ENCODE measurements at places on chromosomes 7 and 10.
A peak's percentile ranks its signal among the peaks of the same experiment; 100 is the strongest.

- no peak for DNase-seq
These were observed 18.0 kb upstream of the HILPDA start for GRCh38 chr7:128437426-128438332.

- no peak for DNase-seq
These were observed 7.9 kb upstream of the SLK start for GRCh38 chr10:103958996-103959395.

DNA sequence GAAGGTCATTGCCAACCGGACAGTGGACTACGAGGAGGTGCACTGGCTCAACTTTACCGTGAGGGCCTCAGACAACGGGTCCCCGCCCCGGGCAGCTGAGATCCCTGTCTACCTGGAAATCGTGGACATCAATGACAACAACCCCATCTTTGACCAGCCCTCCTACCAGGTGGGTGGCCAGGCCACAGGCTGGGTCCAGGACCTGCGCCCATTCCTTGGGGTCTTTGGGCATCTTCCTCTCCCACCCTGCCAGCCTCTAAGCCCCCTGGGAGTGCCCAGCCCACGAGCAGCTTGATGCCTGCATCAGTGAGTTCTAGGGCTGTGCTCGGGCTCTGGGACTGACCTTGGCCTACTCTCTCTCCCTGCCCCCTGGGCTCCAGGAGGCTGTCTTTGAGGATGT, 25.8 kb upstream of the VSIR start:
- no peak for DNase-seq

- no peak for DNase-seq
These were observed 214.8 kb downstream of the DGKB start for GRCh38 chr7:14687777-14688176.

GRCh38 chr7:115368998-115369397, 447.1 kb downstream of the MDFIC start:
- DNase-seq, result no peak

GRCh38 chr7:101302641-101303101, 18.9 kb downstream of the IFT22 start:
- DNase-seq, result no peak

DNA sequence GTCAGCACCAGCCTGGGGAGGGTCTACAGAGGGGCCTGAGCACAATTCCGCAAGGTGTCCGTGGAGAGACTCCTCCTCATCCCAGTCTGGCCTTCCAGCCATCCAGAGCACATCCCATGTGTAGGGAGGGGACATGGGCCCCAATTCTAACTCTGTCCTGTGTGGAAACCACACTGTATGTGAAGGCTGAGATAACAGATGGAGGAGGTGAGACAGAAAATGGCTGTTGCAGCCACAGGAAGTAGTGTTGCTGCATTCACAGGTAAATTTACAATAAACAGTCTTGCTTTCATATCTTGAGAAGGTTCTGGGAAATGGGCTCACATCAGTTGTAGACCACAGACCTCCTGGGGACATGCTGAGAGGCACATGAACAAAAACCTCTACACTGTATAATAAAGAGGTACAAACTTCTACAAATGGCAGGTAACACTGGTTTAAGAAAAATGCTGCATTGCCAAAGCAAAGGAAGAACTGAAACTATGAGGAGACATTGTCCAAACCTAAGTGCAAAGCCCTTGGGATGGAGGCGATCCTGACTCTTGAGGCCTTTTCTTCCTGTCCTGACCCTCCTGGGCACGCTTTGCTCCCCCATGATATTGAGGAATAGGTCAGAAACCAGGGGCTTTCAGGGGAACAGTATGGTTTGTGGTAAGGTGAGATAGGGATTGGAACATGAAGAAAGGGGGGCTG, 21.6 kb upstream of the GIMAP2 start:
- no peak for DNase-seq

GRCh38 chr7:67655168-67655567, 658.5 kb downstream of the TYW1 start:
- DNase-seq, result no peak

DNA sequence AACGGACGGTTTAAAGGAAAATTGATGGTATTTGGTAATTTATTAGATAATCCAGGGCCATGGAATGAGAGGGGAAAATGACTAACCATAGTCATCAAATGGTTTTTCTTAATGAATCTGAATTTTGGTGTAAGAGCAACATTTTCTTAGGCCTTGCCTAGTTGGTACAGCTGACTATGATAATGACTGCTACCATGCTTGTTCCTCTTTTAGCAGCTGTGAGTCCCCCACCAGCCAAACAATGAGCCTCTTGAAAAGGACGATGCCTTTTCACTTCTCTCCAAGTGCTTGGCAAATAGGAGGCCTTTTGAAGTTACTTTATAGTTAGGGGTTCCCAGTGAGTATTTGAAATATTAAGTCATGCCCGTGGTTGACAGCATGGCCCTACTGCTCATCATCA, 53.0 kb downstream of the TRUB1 start:
- DNase-seq, result no peak

DNA sequence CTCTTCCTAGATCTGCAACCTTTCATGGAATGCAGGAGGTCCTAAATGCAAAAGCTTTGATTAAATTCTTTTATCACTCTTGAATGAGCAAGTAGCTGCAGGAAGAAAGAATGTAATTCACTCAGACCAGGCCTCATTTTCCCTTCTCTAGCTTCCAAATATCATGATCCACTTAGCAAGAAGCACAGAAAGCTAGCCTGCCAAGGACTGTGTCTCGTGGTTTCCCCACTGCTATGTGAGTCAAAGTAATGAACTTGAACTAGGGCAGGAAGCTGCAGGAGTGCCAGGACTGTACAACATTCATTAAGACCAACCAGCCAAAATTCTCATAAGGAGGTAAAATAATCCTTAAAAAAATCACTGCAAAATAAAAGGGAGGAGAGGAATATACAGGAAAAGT, 379.2 kb downstream of the CALN1 start:
- no peak for DNase-seq

DNA sequence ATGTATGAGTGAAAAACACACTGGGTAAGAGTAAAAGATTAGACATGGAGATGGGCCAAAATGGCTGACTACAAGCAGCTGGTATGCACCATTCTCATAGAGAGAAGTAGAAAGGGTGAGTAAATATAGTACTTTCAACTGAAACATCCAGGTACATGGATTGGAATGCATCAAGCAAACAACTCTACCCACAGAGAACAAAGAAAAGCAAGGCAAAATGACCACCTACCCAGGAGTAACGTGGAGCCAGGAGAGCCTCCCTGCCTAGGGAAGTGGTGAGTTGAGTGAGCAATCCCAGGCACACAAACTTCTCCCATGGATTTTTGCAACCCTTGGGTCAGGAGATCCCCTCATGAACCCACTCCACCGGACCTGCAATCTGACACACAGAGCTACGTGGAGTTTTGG, 212.8 kb downstream of the PTN start:
- DNase-seq, result no peak

DNA sequence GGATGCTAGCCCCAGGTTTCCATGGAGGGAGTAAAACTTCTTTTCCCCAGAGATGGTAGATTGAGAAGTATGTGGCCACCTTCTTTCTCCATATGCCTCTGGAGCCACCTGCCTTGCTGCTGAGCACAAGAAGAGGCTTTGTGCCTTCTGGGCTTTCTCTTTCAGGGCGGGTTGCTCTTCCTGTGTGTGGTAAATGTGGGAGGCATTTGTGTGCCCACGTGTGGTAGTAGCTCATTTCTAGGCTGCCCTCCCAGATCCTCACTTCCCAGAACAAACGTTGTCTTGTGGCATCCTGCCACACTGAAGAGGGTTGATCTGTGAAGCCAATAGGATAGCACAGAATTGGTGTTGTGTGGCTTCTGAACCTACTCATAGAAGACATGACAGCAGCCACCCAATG, 342.0 kb upstream of the PODXL start:
- no peak for DNase-seq

- peak; percentile 41 for DNase-seq
These were observed 96.4 kb downstream of the MKI67 start for GRCh38 chr10:128029731-128030369.

DNA sequence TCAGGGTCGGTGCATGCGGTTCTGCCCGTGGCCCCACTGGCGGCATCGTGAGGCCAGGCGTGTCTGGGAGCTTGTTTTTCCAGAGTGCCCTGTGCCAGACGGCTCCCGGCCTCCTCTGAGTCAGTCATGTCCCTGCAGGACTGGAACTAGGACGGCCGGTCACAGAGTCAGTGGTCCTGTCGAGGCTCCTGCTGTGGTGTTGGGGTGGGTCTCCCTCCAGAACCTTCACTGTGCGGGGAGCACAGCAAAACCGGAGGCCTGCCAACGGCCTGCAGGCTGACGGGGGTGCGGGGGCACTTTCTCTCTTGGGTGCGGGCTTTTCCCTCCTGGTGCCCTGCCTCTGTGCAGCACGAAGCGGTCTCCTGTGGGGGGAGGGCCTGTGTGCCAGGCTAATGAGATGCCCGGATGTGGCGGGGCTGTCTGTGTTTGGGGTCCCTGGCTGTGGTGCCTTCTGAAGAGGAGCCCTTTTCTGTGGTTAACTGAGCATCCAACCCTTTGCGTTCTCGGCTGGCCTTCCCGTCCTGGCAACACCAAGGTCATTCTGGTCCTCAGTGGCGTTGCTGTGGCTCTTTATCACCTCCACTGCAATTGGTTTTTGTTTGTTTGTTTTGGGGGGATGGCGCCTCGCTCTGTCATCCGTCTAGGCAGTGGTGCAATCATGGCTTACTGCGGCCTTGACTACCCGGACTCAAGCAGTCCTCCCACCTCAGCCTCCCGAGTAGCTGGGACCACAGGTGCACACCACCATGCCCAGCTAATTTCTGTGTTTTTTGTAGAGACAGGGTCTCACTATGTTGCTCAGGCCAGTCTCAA, 8.0 kb downstream of the GET4 start:
- peak; percentile 61 for DNase-seq

GRCh38 chr7:36336390-36336789, 53.3 kb upstream of the ANLN start:
- no peak for DNase-seq

GRCh38 chr7:121126801-121127534, 138.5 kb downstream of the CPED1 start:
- no peak for DNase-seq

- no peak for DNase-seq
These were observed 244.8 kb upstream of the TCERG1L start for GRCh38 chr10:131556061-131556896.

DNA sequence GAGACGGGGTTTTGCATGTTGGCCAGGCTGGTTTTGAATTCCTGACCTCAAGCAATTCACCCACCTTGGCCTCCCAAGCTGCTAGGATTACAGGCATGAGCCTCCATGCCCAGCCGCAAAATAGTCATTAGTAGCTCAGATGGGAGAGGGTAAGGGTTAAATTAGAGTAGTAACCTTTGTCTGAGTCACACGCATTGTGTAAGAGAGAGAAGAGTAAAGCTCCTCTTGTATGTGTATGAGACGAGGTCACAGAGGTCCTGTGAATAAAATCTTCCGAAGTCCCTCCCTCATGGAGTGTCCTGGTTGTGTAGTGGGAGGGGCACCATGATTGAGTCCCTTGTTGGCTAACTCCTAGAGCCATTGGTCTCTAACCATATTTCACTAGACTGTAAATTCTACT, 85.2 kb upstream of the CDC14C start:
- no peak for DNase-seq

GRCh38 chr10:71045204-71045809, 156.9 kb upstream of the PCBD1 start:
- DNase-seq, result peak; percentile 62

DNA sequence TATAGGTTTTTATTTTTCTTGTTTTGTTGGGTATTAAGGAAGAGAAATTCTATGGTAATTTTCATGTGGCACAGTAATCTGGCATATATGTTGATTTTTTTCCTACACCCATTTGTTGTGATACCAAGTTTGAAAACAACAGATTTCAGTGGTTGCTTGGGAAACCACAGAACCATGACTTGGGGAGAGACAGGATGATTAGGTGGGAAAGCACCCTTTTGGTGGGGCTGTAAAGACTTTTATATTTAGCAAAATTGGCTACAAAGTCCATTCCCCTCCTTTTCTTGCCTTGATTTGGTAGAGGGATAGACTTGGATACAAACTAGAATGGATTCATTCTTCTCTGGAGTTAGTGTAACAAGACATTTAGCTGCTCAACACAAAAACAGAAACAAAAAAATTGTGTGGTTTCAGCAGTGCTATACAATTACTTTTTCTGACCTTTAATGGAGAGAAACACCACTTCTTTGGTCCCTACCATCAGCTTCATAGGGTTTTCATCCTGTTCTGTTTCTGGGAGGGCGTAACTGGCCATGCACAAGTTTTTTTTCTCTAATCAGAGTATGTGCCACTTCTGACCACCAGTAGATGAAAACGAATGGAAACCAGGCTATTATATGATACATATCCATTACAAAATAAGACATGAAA, 52.7 kb downstream of the FIGNL1 start:
- DNase-seq, result no peak

- no peak for DNase-seq
These were observed 16.3 kb upstream of the COL1A2 start for GRCh38 chr7:94378356-94378755.

DNA sequence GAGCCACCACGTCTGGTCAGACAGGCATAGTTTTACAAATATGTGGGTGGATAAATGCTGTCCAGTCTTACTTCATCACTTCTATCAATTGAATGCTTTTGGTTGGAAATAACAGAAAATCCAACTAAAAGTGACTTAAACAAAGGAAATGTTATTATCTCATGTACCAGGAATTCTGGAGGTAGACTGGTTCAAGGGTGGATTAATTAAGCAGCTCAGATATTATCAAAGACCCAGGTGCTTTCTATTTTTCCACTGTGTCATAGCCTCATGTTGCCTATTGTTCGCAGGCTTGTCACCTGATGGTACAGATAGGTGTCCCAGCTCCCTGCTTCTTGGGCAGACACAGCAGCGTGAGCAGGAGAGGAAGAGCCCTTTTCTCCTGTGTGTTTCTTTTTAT, 156.1 kb upstream of the CTBP2 start:
- no peak for DNase-seq

DNA sequence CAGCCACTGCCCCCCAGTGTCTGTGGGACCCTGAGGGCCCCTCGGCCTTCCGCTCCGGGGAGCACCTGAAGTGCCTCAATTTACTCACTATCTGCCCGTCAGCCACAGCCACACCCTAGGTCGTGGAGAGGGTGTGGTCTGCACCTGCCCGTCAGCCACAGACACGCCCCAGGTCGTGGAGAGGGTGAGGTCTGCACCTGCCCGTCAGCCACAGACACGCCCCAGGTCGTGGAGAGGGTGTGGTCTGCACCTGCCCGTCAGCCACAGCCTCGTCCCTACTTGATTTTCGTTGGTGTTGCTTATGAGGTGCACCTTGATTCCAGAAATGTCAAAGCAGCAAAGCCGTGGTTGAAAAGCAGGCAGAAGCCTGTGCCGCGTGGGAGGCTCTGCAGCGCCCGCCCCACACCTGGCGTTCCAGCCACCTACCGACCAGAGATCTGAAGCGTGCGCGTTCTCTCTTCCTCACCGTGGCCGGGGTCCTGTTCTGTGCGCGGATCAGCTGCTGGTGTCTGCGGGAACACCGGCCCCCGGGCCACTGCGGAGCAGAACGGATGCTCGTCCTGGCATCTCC, 101.6 kb downstream of the DYNC2I1 start:
- DNase-seq, result no peak

DNA sequence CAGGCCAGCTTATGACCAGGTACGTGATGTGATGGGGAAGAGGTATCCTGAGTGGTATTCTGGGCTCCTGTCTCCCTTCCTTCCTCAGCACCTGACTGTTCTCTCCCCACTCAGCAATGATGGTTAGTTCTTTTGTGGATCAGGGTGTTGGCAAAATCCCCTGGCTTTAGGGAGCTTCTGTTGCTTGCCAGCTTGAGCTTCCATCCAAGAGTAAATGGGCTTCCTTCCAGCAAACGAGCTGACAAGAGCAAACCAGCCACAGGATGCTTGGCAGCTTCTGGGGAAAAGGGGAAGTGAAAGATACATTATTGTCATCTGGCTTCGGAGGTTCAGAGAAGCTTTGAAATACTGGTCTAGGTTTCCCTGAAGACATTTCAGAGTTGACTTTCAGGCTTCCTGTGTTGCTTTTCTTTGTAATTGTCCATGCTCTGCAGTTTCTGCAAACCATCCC, 5.2 kb downstream of the DUSP5 start:
- DNase-seq, result peak; percentile 91

Data from sigmoid colon (tissue), 7 donors.